ENCODE measurements at places on chromosomes 16 and 17.
A peak's percentile ranks its signal among the peaks of the same experiment; 100 is the strongest.

GRCh38 chr17:78127888-78128550, 536 bp downstream of the TMC6 start:
- DNase-seq, result no peak

DNA sequence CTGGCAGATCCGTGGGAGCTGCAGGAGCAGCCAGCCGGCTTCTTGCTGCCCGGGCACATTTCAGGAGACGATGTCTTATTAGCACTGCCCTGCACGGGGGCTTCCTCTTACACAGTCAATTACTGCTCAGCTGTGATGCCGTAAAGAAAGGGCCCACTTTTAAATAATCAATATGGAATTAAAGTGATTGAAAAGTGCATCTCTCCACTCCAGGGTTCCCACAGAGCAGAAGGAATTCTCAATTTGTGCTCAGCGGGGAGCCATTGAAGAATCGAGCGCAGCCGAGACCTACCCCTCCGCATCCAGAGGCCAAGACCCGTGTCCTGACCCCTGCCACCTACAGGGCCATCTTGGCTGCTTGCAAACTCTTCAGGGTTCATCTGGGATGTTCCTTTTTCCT, 399.4 kb upstream of the C16orf82 start:
- no peak for DNase-seq

- no peak for DNase-seq
Observed at GRCh38 chr16:825341-826061, 25.0 kb upstream of the GNG13 start.

DNA sequence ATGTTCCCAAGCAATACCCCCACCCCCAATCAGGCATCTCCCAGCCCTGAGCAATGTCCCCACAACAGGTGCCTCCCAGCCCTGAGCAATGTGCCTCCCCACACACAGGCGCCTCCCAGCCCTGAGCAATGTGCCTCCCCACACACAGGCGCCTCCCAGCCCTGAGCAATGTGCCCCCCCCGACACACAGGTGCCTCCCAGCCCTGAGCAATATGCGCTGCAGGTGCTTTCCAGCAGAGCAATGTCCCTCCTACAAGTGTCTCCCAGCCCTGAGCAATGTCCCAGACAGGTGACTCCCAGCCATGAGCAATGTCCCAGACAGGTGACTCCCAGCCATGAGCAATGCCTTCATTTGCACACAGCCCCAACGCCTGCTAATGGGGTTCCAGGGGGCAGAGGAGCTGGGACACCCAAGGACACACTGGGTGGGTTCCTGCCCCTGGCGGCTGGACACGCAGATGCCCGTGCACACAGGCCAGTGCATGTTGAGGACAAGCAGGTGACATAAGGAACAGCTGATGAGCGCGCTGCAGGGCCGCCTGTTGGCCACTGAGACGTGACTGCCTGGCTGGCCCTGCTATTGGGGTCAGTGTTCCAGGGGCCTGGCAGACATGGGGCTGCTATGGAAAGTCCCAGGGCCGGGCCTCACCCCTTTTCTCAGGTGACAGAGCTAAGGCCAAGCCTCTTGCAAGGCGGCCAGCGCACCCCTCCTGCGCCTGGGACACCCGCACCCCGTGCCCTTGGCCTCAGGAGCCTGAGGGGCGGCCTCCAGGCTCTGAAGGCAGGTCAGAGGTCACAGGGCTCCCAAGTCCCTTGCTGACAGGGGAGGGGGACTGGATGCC, 26.9 kb upstream of the PABPN1L start:
- no peak for DNase-seq

DNA sequence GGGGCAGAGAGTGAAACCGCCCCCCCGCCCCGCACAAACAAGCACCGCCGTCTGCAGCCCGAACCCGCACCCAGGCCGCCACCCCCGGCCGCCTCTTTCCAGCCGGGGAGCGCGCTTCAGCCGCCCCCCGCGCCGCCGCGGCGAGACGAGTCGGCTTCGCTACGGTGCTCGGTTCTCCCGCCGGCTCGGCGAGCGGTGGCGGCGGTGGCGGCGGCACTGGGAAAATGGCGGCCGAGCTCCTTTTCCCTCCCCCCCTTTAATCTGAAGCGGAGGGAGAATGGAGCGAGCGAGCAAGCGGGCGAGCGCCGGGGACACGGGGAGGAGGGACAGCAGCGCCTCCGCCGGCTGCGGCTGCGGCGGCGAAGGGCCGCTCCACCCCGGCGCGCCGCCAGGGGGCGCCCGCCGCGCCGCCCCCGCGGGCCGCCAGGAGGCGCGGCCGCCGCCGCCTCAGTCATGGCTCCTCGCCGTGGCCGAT, at the start of gene KANSL1:
Gene KANSL1 (minus strand): TSS at position 279 of the 475 bp plus-strand sequence. CDS start 21,286 bp downstream, outside the sequence.
- DNase-seq, result peak; percentile 95

Measured in inflammatory macrophage (primary cell).